Activated B cell treated with CpG ODN at 0.5 μM for 24 hours (primary cell): ENCODE measurements at places on chromosomes 6 and 20. TPM values are rescaled to one million over a fixed set of nuclear protein-coding genes. Genes with fewer than 3 reads are reported as not detected.

DNA sequence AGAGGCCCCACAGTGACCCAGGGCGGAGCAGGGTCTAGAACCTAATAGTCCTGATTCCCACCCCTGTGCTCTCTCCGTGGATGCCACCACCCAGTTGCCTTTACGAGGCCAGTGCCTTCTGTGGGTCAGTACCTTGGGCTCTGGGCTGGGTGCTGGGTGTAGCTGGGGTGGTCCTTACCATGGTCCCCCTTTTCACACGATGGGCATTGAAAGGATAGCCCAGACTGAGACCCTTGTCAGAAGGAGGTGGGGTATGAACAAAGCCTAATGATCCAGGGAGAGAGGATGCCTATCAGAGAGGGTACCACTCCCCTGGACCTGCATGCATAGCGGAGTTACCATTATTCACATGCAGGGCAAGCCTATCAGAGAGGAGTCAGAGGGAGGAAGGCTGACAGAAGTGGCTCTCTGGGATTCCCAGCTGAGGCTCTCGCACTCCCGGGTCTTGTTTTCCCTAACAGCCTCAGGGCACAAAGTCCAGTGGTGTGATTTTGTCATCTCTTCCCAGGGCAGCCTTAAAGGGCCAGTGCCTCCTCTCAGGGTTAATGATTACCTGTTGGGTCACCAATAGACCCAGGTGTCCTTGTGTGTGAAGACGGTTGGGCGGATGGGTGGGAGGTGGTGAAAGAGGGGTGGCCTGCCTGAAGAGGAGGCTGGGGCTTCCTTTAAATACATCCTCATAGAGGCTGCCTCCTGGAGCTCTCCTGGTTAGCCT is 36.2 kb downstream of the VEGFA start:
- no peaks in the 10 kb centered on the region for H3K4me1 ChIP-seq
- DNase-seq = no peak
- no peak overlapping the region for H3K4me3 ChIP-seq
- H3K27me3 ChIP-seq = no peaks in the 10 kb centered on the region
- H3K27ac ChIP-seq = no peak overlapping the region

- no peaks in the 10 kb centered on the region for H3K36me3 ChIP-seq
- H3K27ac ChIP-seq = no peak overlapping the region
- H3K4me1 ChIP-seq = peaks cover 7% of the 10 kb centered on the region
- peaks cover under 1% of the 10 kb centered on the region for H3K27me3 ChIP-seq
- DNase-seq = no peak
- no peak overlapping the region for H3K4me3 ChIP-seq
Observed at GRCh38 chr6:118770112-118770788, 118.9 kb upstream of the CEP85L start.

DNA sequence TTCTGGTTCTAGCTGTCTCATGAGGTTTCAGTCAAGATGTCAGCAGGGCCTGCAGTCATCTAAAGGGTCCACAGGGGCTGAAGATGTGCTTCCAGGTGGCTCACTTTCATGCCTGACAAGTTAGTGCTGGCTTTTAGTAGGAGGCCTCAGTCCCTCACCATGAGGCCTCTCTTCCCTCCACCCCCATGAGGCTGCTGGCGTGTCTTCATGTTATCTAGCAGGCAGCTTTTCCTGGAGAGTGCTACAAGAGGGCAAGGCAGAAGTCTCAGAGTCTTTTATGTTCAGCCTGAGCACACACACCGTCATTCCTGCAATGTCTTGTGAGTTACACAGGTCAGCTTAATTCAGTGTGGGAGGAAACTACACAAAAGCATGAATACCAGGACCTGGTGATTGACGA is 769.9 kb downstream of the HDGFL1 start:
- no peaks in the 10 kb centered on the region for H3K36me3 ChIP-seq
- H3K4me3 ChIP-seq = no peak overlapping the region
- no peaks in the 10 kb centered on the region for H3K4me1 ChIP-seq
- DNase-seq = no peak
- H3K27me3 ChIP-seq = no peaks in the 10 kb centered on the region
- H3K27ac ChIP-seq = no peak overlapping the region

DNA sequence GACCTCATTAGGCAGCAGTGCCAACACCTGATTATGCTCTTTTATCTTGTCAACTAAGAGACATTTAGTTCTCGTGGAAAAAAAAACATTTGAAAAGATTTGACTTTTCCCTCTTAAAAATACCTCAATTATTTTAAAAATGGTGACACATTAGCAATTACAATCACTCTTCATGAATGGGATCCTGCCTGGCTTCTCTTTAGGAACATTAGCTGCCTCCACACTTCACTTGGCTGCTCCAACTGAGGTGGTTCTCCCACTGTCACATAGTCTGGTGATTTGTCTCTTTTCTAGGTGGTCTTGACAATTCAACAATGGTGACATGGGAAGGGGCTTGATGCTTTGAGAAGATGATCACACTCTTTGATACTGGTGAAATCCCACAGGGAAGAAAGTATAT is 26.2 kb upstream of the SLC35F1 start:
- H3K4me1 ChIP-seq = no peaks in the 10 kb centered on the region
- no peak overlapping the region for H3K4me3 ChIP-seq
- no peak overlapping the region for H3K27ac ChIP-seq
- H3K27me3 ChIP-seq = peaks cover 4% of the 10 kb centered on the region
- no peak for DNase-seq
- H3K36me3 ChIP-seq = no peaks in the 10 kb centered on the region

EDN1 gene
- total RNA-seq = 0.56 and 0.91 TPM in 2 replicates
